AG09319 (cell line): ENCODE measurements at places on chromosomes 1 and 21.

DNA sequence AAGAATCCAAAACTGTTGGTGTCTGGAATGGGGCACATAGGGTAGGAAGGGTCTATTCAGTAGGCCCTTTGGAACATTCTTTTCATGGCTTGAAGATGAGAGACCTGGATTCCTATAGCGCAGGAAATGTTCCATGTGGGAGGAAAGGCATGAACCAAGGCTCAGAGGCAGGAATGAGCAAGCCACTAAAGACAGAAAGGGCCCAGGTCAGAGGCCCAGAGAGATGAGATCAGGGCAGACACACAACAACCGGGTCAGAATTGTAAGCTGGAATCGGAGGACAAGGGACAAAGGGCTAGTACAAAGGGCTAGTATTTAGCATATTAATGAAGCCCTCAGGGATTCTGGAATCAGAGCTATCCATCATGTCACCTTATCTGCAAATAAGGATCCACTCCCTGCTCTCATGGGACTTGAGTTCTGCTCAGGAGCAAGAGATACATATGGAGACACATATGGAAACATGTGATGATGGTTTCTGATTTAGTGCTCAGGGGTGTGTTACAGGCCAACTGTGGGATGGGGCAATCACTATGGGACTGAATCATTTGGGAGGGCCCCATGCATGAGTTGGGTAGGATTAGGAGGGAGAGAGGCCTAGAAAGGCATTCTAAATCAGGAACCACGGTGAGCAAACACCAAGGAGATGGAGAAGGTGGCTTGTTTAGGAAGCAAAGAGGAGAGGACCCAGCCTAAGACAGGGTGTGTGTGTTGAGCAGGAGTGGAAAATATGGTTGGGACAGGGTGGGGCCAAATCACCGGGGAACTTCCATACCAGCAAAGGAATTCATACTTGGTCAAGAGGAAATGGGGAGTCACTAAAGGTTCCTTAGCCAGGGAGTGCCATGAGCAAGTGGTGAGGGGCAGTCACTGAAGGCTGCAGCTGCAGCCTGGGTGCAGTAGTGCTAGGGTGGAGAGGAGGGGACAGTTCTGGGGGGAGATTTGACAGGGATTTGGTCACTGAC, 8.6 kb downstream of the NECTIN4 start:
- DNase-seq: no peak

DNA sequence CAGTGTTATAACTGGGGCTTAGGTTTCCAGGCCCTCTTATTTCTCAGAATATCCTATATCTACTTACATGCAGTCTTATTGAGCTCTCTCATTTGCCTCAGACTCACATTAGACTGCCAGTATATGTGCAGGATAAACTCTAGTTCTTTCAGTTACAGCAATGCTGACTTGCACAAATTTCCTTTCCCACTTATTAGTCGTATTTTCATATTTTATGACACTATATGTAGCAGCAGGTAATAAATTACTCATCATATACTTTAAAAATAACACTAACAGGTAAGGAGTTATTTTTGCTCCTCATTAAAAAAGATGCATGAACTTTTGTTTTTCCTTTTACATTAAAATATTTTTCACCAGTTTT, 65.7 kb downstream of the GADD45A start:
- DNase-seq: no peak

DNA sequence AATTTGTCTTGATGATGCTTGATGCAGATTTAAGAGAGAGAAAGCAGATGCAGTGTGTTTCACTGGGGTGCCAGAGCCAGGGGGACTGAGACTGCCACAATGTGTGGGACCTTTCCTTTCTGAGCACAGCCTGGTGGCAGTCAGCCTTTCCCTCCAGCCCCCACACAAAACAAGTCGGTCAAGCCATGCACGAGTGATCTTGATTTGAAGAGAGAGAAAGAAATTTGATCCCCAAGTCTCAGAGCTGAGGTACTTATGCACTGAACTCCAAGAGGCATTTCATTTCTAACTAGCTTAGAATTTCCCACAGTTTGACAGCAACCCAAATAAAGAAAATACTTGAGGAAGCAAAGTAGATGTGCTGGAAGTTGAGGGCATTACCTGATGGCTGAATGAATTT, 193.8 kb downstream of the ST6GALNAC3 start:
- DNase-seq: no peak

- no peak for DNase-seq
Observed at GRCh38 chr1:209406168-209406567, 177.3 kb upstream of the CAMK1G start.

DNA sequence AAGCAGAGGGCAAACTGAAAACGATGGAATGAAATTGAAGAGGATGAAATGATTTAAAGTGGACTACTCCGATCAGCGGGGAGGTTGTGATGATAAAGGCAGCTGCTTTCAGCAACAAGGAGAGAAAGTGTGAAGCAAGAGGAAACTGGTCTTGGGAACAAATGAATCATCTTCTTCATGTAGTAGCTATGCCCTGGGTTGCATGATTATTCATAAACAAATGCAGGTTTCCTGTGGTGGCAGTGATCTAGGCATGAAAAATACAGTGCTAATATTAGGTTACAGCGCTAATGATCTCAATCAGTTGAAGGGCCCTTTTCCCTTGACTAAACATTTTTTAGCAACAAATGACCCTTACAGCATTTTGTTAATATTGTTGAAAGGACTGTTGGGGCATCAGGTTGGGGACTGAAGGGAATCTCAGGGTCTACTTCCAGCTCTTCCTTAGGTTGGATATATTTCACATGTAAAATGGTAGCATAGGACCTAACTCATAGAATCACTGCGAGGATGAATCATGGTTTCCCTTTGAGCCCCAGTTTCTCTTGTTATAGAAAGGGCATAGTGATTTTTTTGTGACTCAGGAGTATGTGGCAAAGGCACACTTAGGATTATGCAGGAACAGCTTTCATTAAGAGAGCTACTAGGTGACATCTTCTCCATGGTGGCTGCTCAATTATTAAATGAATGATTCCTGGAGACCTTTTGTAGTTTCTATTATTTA, 1.9 kb upstream of the ZFYVE9 start:
- peak; percentile 61 for DNase-seq

DNA sequence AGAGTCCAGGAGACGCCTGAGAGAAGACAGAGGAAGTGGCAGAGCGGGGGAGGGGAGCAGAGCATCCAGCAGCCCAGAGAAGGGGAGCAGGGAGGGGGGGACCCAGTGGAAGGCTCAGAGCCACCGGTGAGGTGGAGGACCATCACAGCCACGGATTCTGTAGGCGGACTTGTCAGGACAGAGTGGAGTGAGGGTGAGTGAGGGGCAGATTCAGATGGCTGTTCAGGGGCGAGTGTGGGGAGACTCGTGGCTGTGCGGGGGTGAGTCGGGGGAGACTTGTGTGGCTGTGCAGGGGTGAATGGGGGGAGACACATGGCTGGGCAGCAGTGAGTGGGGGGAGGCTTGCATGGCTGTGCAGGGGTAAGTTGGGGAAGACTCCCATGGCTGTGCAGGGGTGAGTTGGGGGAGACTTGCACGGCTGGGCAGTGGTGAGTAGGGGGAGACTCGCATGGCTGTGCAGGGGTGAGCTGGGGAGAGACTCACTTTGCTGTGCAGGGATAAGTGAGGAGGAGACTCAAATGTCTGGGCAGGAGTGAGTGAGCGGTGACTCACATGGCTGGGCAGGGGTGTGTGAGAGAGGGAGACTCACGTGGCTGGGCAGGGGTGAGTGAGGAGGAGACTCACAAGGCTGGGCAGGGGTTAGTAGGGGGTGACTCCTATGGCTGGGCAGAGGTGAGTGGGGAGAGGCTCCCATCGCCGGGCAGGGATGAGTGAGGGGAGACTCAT, 56.8 kb upstream of the ABCG1 start:
- no peak for DNase-seq

GRCh38 chr1:145714524-145715111, 4.7 kb upstream of the CD160 start:
- DNase-seq: no peak
